ENCODE measurements at places on chromosomes 6 and 20.

GRCh38 chr6:56637640-56638039 is 5.0 kb downstream of the DST start:
- no peak for DNase-seq

GRCh38 chr6:5663259-5663658 is 343.5 kb downstream of the NRN1 start:
- DNase-seq, result no peak

DNA sequence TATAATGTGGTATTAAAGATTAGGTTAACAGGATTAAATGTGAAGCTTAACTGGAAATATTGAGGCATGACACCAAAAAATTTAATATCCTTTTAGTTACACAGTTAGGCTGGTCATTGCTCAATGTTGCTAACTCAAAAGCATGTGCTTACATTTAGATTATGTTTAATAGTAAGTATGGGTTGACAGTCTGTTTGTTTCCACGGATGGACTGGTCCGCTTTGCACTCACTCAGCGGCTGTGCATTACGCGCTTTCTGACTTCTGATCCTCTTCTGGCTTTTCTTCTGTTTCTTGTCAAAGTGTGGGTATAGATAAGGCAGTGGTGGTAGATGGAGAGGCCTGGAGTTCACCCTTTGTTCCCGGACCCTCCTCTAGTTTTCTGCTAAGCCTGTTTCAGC is 174.9 kb downstream of the RIMS1 start:
- DNase-seq, result no peak

DNA sequence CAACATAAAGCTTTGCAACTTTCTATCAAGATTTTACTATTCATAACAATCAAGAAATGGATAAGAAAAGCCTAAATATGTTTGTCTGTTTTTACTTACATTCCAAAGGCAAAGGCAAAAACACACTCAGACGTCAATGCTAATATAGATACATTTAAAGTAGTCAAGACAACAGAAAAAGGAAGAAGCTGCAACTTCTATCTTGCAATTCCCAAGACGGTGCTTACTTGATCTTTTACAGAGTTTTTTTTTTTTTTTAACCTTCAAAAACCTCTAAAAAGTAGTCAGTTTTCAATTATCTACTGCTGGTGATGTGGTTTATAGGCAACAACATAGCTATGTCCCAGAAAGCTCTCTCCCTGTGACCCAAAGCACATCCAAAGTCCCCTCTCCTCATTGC is 58.1 kb downstream of the EPB41L2 start:
- DNase-seq, result no peak

GRCh38 chr20:63114006-63114692 is 101.8 kb downstream of the YTHDF1 start:
- DNase-seq, result peak; percentile 4
